ENCODE measurements at places on chromosomes 1 and 21.

- no peaks in the 10 kb centered on the region for H3K36me3 ChIP-seq
- no peak overlapping the region for H3K4me3 ChIP-seq
- H3K4me1 ChIP-seq = peaks cover 10% of the 10 kb centered on the region
- no peak for DNase-seq
- H3K27me3 ChIP-seq = peaks cover 44% of the 10 kb centered on the region
Measured at GRCh38 chr1:92695104-92695503, 89.8 kb downstream of the EVI5 start.

- no peaks in the 10 kb centered on the region for H3K36me3 ChIP-seq
- peaks cover under 1% of the 10 kb centered on the region for H3K4me1 ChIP-seq
- H3K27me3 ChIP-seq = peaks cover 7% of the 10 kb centered on the region
- no peak overlapping the region for H3K27ac ChIP-seq
Measured at GRCh38 chr1:240618946-240619345, 7.0 kb upstream of the GREM2 start.

GRCh38 chr1:13760340-13760739 lies 60.4 kb downstream of the PRDM2 start:
- no peak for DNase-seq
- no peak overlapping the region for H3K27ac ChIP-seq
- no peak overlapping the region for H3K4me3 ChIP-seq
- H3K27me3 ChIP-seq = no peaks in the 10 kb centered on the region
- H3K36me3 ChIP-seq = peaks cover 16% of the 10 kb centered on the region

DNA sequence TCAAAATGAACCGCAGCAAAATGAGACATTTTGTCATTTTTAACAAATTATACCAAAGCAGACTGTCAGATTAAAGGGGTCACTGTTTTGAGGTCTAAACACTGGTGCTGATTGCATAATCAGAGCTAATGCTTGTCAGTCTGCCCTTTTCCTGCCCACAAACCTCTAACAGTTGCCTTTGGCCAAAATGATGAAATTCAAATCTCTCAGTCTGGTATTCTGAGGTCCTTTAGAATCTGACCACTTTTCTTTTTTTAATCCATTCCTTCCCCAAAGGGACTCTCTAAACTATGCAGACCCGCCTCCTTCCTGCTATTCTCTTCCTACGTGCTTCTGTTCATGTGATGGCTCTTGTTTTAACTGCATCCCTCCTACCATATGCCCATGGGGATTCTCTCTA lies 145.2 kb upstream of the SPATA6 start:
- H3K27ac ChIP-seq = no peak overlapping the region
- no peak overlapping the region for H3K4me3 ChIP-seq
- H3K27me3 ChIP-seq = peaks cover 6% of the 10 kb centered on the region
- DNase-seq = no peak
- H3K4me1 ChIP-seq = no peaks in the 10 kb centered on the region

DNA sequence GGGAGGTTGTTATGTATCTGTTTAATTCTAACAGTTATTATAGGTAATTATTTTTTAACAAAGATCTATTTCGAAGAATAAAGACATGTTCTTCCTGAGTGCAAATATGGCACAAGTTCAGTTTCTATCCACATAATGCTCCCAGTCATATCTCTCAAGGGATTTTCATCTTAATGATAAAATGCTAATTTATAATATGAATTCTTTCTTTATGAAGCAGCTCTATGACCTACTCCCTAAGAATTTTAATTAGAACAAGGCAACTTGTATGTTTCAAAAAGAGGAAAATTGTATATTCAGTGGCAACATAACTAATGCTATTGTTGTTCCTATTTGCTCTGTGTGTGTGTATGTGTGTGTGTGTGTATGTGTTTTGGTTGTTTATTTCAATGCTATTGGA lies 1222.1 kb upstream of the NCAM2 start:
- no peak overlapping the region for H3K27ac ChIP-seq
- H3K36me3 ChIP-seq = no peaks in the 10 kb centered on the region
- no peak overlapping the region for H3K4me3 ChIP-seq
- H3K4me1 ChIP-seq = no peaks in the 10 kb centered on the region
- H3K27me3 ChIP-seq = no peaks in the 10 kb centered on the region
- no peak for DNase-seq

- DNase-seq = no peak
- no peaks in the 10 kb centered on the region for H3K36me3 ChIP-seq
- H3K4me3 ChIP-seq = no peak overlapping the region
- H3K27me3 ChIP-seq = peaks cover 74% of the 10 kb centered on the region
- peaks cover 3% of the 10 kb centered on the region for H3K4me1 ChIP-seq
Measured at GRCh38 chr1:148352470-148353053, 130.5 kb downstream of the PPIAL4G start.

DNA sequence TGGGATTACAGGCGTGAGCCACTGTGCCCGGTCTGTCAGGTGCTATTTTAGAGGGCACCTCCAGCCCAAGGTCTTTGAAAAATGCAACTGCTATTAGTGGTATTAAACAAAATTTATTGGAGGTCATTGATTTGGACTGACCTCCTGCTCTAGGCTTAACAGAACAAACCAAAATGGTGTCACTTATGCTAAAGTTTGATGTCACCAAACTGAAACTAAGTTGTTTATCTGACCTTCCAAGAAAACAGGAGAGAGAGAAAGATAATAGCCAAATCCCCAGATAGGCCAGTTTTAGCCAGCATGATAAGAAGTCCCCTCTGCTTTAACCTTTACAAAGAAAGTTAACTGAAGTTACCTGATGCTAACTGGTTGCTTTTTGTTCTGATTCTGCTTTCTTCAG lies 8.1 kb upstream of the INAVA start:
- H3K4me3 ChIP-seq = no peak overlapping the region
- no peaks in the 10 kb centered on the region for H3K36me3 ChIP-seq

- peaks cover 24% of the 10 kb centered on the region for H3K36me3 ChIP-seq
- no peak overlapping the region for H3K4me3 ChIP-seq
- DNase-seq = no peak
- no peaks in the 10 kb centered on the region for H3K27me3 ChIP-seq
Measured at GRCh38 chr1:201827321-201828216, 1.4 kb upstream of the IPO9 start.

DNA sequence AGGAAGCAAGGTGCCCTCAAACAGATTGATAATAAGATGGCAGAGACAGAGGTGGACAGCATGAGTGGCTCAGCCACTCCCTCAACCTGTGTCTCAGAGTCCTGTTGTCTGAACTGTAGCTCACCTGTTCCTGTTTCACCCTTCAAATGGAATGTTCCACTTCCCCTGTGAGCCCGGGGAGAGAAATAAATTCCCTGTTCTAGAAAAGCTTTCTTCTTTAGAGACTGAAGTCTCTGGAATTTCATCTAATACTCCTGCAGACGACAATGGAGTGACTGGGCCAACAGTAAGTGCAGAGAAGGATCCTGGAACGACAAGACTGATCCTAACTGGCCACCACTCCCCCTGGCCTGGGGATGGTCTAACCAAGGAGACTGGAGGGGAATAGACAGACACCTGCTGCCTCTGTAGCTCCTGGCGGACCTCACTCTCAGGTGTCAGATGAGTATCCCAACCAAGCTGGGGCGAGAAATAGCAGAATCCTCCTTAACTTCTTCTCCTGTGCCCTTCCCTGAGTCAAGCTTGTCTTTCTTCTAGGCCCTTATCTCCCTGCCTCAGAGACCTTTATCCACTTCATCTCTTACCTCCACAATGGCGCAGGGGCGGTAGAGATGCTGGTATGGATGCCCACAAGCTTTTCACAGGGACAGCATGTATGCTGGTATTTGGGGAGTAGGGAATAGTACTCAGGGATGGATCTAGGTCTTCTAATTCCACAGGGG lies 45.4 kb downstream of the PLEKHA6 start:
- DNase-seq = no peak
- no peak overlapping the region for H3K27ac ChIP-seq
- H3K4me3 ChIP-seq = no peak overlapping the region
- H3K4me1 ChIP-seq = peaks cover 3% of the 10 kb centered on the region
- no peaks in the 10 kb centered on the region for H3K27me3 ChIP-seq

DNA sequence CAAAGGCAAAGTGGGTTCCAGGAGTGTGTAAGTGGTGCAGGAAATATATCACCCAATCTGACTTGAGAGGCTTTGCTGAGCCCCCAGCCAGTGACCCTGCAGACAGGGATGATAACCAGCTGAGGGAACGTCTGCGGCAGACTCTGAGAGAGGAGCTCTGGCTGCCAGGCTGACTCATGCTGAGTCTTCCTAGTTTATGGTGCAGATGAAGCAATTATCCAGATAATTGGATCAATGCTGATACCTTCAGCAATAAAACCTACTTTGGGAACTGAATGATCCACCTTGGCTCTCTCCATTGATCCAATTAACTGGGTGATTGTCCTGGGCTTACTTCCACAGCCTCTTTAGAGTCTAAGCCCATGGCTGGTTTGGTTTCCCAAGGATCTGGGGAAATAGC lies 7.3 kb downstream of the C8B start:
- DNase-seq = no peak
- H3K4me3 ChIP-seq = no peak overlapping the region
- H3K27me3 ChIP-seq = no peaks in the 10 kb centered on the region
- H3K4me1 ChIP-seq = no peaks in the 10 kb centered on the region
- H3K27ac ChIP-seq = no peak overlapping the region

- DNase-seq = no peak
- peaks cover 23% of the 10 kb centered on the region for H3K27me3 ChIP-seq
- H3K4me3 ChIP-seq = no peak overlapping the region
- no peaks in the 10 kb centered on the region for H3K36me3 ChIP-seq
Measured at GRCh38 chr1:186781730-186782129, 47.0 kb upstream of the PLA2G4A start.

- DNase-seq = no peak
- no peaks in the 10 kb centered on the region for H3K27me3 ChIP-seq
- no peaks in the 10 kb centered on the region for H3K4me1 ChIP-seq
- no peak overlapping the region for H3K27ac ChIP-seq
- H3K36me3 ChIP-seq = peaks cover 73% of the 10 kb centered on the region
- no peak overlapping the region for H3K4me3 ChIP-seq
Measured at GRCh38 chr1:43431676-43432075, 22.1 kb downstream of the HYI start.

DNA sequence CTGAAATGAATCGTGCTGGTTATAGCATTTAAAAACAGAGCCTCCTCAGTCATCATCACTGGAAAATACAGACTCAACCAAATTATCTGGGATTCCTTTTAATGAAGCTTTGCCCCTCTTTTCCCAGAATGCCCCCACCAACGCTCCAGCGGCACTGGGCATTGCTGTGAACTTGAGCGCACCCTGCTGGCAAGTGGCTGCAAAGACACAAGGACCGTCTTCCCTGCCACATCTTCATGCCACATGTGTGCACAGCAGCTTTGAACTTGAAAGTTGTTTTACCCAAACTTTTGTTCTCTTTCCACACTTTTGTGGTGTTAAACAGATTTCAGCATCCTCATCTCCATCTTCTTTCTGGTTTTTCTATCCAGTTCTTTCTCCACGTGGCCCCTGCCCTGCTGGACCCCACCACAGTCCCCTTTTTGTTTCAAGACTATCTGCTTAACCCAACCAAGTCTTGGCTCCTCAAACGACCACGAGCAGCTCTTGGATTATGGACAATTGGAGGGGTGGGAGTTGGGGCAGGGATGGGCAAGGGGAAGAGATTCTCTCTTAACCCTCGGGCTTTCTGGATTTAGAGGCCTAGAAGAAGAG lies 12.8 kb upstream of the LMX1A start:
- no peak overlapping the region for H3K27ac ChIP-seq
- no peaks in the 10 kb centered on the region for H3K36me3 ChIP-seq
- peaks cover 3% of the 10 kb centered on the region for H3K4me1 ChIP-seq
- peaks cover 62% of the 10 kb centered on the region for H3K27me3 ChIP-seq
- H3K4me3 ChIP-seq = no peak overlapping the region
- DNase-seq = peak; percentile 28

DNA sequence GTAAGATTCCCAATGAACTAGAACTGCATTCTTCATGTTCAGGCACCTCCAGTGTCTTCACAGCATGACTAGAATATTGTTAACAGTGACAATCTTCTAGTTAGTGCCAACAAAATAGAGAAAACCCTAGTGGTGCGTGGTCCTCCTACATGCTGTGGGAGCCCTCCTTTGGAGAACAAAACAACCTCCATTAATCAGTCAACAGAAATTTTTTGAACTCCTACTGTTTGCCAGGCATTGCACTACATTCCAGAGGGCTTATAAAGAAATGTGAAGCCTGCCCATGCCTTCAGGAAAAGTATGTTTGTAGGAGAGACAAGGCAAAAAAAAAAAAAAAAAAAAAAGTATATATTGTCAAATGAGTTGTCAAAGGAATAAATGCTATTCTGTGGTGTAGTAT lies 252.7 kb downstream of the LRRC40 start:
- no peaks in the 10 kb centered on the region for H3K36me3 ChIP-seq
- no peaks in the 10 kb centered on the region for H3K27me3 ChIP-seq
- no peak overlapping the region for H3K4me3 ChIP-seq
- no peak for DNase-seq
- no peak overlapping the region for H3K27ac ChIP-seq
- no peaks in the 10 kb centered on the region for H3K4me1 ChIP-seq

- no peaks in the 10 kb centered on the region for H3K4me1 ChIP-seq
- no peaks in the 10 kb centered on the region for H3K36me3 ChIP-seq
- H3K27ac ChIP-seq = no peak overlapping the region
- peaks cover 15% of the 10 kb centered on the region for H3K27me3 ChIP-seq
- no peak overlapping the region for H3K4me3 ChIP-seq
- no peak for DNase-seq
Measured at GRCh38 chr1:207633226-207633625, 11.7 kb upstream of the CR1L start.

GRCh38 chr1:22652881-22653316 lies at the start of gene C1QB:
TSS of gene C1QB (plus strand) at chr1:22653236. CDS start at chr1:22659463, 6,227 bp downstream.
- no peaks in the 10 kb centered on the region for H3K4me1 ChIP-seq
- no peak within 1 kb of the TSS for H3K4me3 ChIP-seq
- no peaks in the 10 kb centered on the region for H3K36me3 ChIP-seq

- DNase-seq = no peak
- no peak overlapping the region for H3K27ac ChIP-seq
- H3K36me3 ChIP-seq = no peaks in the 10 kb centered on the region
- peaks cover 18% of the 10 kb centered on the region for H3K4me1 ChIP-seq
- peaks cover 9% of the 10 kb centered on the region for H3K27me3 ChIP-seq
Measured at GRCh38 chr1:89351597-89352311, 12.1 kb upstream of the GBP6 start.

GRCh38 chr1:20476265-20477038 lies 9.6 kb downstream of the CAMK2N1 start:
- H3K27me3 ChIP-seq = peaks cover 76% of the 10 kb centered on the region
- no peak overlapping the region for H3K27ac ChIP-seq
- no peak for DNase-seq
- no peak overlapping the region for H3K4me3 ChIP-seq
- H3K36me3 ChIP-seq = no peaks in the 10 kb centered on the region
- H3K4me1 ChIP-seq = no peaks in the 10 kb centered on the region

DNA sequence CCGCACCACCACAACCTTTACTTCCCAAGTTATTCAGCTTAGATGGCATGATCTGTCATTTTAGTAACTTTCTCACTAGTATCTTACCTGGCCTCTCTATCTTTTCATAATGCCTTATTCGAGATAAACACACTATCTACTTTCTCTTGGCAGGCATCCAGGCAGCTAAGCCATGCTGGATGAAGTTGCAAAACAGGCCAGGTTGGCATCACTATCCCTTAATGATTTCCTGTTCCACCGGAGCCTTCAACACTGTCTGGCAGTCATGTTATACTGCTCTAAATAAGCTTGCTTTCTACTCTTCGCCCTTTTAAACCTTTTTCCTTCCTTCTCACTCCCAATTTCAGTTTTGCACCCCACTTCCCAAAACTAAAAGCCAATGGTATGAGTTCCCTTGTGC lies 12.0 kb upstream of the KCNH1 start:
- H3K27me3 ChIP-seq = peaks cover 23% of the 10 kb centered on the region
- H3K4me3 ChIP-seq = no peak overlapping the region
- H3K27ac ChIP-seq = no peak overlapping the region
- no peaks in the 10 kb centered on the region for H3K4me1 ChIP-seq

GRCh38 chr1:110771245-110772022 lies 96.7 kb upstream of the KCNA3 start:
- H3K4me3 ChIP-seq = no peak overlapping the region
- no peaks in the 10 kb centered on the region for H3K4me1 ChIP-seq
- no peaks in the 10 kb centered on the region for H3K36me3 ChIP-seq
- no peak for DNase-seq

Measured in activated T-helper 2 cell treated with anti-CD3 and anti-CD28 coated beads, Interferon-gamma antibody, Interleukin-2, Interleukin-4, amounts not matched to agents 10 μg/mL and 5 μg/mL and 100 μg/mL, durations not matched to agents 14 hours and 24 hours and 36 hours (primary cell).